SJSA1 (cell line): ENCODE measurements at places on chromosomes 5 and 9. TPM values are rescaled to one million over a fixed set of nuclear protein-coding genes. Genes with fewer than 3 reads are reported as not detected.

- no peaks in the 10 kb centered on the region for H3K4me1 ChIP-seq
- H3K27me3 ChIP-seq = no peaks in the 10 kb centered on the region
- DNase-seq = no peak
- no peaks in the 10 kb centered on the region for H3K36me3 ChIP-seq
- no peak overlapping the region for H3K27ac ChIP-seq
- H3K4me3 ChIP-seq = no peak overlapping the region
These were observed 29.7 kb downstream of the CNTFR start for GRCh38 chr9:34559624-34560455.

DNA sequence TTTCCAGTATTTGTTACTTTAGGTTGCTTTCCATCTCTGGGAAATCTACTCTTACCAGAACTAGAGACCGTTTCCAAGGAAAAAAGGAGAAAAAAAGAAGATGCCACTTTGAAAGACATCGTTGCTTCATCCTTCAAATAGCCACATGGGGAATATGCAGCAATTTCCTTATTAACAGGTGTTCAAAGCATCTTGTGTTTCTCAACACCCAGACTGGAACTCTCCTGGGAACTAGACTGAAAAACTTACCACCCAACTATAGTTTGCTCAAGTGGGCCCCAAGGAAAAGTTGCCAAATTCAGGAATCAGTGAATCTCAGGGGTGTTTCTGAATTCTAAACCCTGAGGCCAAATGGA, 80.0 kb upstream of the JAK2 start:
- H3K27ac ChIP-seq = no peak overlapping the region
- no peaks in the 10 kb centered on the region for H3K36me3 ChIP-seq
- no peak overlapping the region for H3K4me3 ChIP-seq
- DNase-seq = no peak
- peaks cover 11% of the 10 kb centered on the region for H3K4me1 ChIP-seq
- no peaks in the 10 kb centered on the region for H3K27me3 ChIP-seq

GRCh38 chr5:53730943-53731342, 170.5 kb downstream of the NDUFS4 start:
- H3K27ac ChIP-seq = no peak overlapping the region
- H3K27me3 ChIP-seq = no peaks in the 10 kb centered on the region
- H3K4me3 ChIP-seq = no peak overlapping the region
- H3K4me1 ChIP-seq = no peaks in the 10 kb centered on the region

- H3K36me3 ChIP-seq = no peaks in the 10 kb centered on the region
- no peak overlapping the region for H3K4me3 ChIP-seq
- no peak overlapping the region for H3K27ac ChIP-seq
- no peak for DNase-seq
- H3K27me3 ChIP-seq = no peaks in the 10 kb centered on the region
These were observed 127.8 kb upstream of the GPR151 start for GRCh38 chr5:146643776-146644175.

- no peaks in the 10 kb centered on the region for H3K27me3 ChIP-seq
These were observed 6.6 kb upstream of the TMEFF1 start for GRCh38 chr9:100466171-100466828.

DNA sequence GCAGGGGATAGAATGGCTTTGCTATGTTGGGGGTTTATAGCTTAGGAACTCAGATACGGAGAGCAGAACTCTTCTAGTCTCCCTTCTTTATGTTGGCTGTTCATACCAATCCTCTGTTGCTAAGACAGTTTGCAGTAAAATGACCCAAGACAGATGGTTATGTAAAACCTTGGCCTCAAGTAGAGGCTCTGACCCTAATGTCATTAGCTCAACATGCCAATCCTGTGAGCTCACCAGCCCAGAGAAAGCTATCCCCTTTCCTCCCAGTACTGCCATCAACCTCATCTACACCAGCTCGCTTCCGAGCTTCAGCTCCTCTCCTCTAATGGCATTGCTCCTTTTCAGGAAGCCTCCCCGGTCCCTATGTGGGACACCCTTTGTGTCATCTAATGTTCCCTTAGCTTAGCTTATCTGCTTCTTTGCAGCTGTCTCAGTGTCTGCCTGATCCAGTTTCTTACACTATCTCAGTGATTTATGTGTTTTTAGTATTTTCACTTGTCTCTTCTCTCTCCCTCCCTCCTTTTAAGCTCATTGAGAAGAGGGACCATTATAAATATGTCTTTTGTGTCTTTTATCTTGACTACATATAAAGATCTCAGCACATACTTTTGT, 281.3 kb upstream of the CLINT1 start:
- no peak for DNase-seq
- H3K4me3 ChIP-seq = no peak overlapping the region
- no peak overlapping the region for H3K27ac ChIP-seq
- H3K36me3 ChIP-seq = no peaks in the 10 kb centered on the region

DNA sequence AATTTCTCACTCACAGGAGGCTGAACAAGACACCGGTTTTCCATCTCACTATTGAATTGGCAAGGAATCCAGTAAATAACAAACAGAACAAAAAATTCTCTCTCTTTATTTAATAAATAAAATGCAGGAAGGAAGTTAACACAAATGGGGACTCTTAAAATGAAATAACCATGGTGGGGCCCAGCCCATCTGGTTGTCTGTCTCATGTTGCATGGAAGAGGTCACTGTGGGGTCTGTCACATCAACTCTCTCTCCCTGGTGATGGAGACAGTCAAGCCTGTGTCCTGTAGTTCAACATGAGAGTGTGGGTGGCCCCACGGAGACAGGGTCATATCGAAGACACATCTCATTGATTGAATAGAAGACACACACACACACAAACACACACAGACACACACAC, 297.7 kb downstream of the IRX2 start:
- no peaks in the 10 kb centered on the region for H3K4me1 ChIP-seq
- no peaks in the 10 kb centered on the region for H3K27me3 ChIP-seq
- H3K36me3 ChIP-seq = no peaks in the 10 kb centered on the region
- H3K4me3 ChIP-seq = no peak overlapping the region

- H3K4me3 ChIP-seq = no peak overlapping the region
- H3K4me1 ChIP-seq = peaks cover 31% of the 10 kb centered on the region
- no peak for DNase-seq
- no peak overlapping the region for H3K27ac ChIP-seq
These were observed 83.0 kb upstream of the TNC start for GRCh38 chr9:115200711-115201505.

DNA sequence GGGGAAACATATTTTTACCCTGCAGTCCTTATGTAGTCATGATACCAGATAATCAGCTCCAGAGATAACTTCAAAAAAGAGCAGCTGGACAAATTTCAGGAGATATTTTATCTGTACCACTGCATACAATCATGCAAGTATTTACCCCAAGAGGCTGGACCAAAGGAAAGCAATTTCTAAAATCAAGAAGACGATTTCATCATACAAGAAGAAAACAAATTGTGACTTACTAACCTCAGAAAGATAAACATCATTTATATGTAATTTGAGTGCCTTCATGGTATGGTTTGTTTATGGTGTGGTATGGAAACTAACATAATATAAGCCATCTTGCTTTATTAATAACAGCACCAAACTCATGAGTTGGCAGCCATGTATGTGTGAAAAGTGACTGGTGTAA, 603.6 kb downstream of the PSAT1 start:
- no peak overlapping the region for H3K4me3 ChIP-seq
- no peaks in the 10 kb centered on the region for H3K27me3 ChIP-seq
- H3K27ac ChIP-seq = no peak overlapping the region
- H3K4me1 ChIP-seq = no peaks in the 10 kb centered on the region; the same call in 1 of the 2 replicates

DNA sequence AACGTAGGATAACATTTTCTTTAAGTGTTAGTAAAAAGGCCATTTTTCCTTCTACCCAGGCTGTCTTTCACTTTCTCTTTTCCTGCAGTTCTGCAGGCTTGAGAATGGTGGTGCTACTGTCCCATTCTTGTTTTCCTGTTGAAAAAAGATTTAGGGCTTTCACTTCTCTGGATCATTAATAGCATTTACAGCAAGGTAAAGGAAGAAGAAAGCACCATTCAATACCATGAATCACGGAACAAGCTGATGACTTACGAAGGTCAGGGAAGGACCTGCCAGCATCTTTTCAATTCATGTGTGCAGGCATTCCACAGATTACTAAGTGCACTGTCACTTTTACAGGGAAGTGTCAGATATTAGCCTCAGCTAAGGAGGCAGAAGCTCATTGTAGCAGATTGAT, 292.8 kb downstream of the YTHDC2 start:
- no peaks in the 10 kb centered on the region for H3K4me1 ChIP-seq
- no peaks in the 10 kb centered on the region for H3K36me3 ChIP-seq
- H3K27ac ChIP-seq = no peak overlapping the region
- H3K4me3 ChIP-seq = no peak overlapping the region
- no peak for DNase-seq
- no peaks in the 10 kb centered on the region; the same call in 1 of the 2 replicates for H3K27me3 ChIP-seq

GRCh38 chr5:145989428-145989827, 53.0 kb downstream of the SH3RF2 start:
- H3K27ac ChIP-seq = no peak overlapping the region
- no peaks in the 10 kb centered on the region for H3K27me3 ChIP-seq
- H3K36me3 ChIP-seq = peaks cover 52% of the 10 kb centered on the region
- peaks cover 19% of the 10 kb centered on the region for H3K4me1 ChIP-seq
- no peak overlapping the region for H3K4me3 ChIP-seq
- no peak for DNase-seq

GRCh38 chr9:93645149-93645889, 68.9 kb downstream of the PHF2 start:
- H3K36me3 ChIP-seq = peaks cover 28% of the 10 kb centered on the region
- no peak for DNase-seq
- no peaks in the 10 kb centered on the region for H3K27me3 ChIP-seq
- H3K4me3 ChIP-seq = no peak overlapping the region
- peaks cover 10% of the 10 kb centered on the region for H3K4me1 ChIP-seq

DNA sequence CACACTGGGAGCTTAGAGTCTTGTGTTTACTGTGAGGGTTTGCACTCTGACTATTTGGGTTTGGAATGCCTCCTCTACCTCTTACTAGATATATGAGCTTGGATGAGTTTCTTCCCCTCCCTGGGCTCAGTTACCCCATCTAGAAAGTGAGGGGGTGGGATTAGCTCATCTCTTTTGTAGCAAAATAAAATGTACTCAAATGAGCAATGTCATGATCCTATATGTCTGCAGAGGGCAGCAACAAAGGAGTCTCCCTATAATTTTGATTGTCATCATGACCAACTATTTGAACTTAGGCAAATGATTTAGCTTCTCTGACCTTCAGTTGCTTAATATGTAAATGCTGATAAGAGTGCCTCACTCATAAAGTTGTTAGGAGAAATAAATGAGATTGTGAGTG, 109.0 kb downstream of the DPYSL3 start:
- H3K27me3 ChIP-seq = no peaks in the 10 kb centered on the region
- peaks cover 33% of the 10 kb centered on the region for H3K4me1 ChIP-seq
- no peak for DNase-seq
- H3K27ac ChIP-seq = no peak overlapping the region
- H3K36me3 ChIP-seq = peaks cover 75% of the 10 kb centered on the region
- no peak overlapping the region for H3K4me3 ChIP-seq

- no peaks in the 10 kb centered on the region for H3K27me3 ChIP-seq
- H3K4me3 ChIP-seq = no peak overlapping the region
- H3K4me1 ChIP-seq = no peaks in the 10 kb centered on the region
- H3K36me3 ChIP-seq = no peaks in the 10 kb centered on the region
- DNase-seq = no peak
These were observed 26.5 kb upstream of the NEK6 start for GRCh38 chr9:124231095-124231737.

DNA sequence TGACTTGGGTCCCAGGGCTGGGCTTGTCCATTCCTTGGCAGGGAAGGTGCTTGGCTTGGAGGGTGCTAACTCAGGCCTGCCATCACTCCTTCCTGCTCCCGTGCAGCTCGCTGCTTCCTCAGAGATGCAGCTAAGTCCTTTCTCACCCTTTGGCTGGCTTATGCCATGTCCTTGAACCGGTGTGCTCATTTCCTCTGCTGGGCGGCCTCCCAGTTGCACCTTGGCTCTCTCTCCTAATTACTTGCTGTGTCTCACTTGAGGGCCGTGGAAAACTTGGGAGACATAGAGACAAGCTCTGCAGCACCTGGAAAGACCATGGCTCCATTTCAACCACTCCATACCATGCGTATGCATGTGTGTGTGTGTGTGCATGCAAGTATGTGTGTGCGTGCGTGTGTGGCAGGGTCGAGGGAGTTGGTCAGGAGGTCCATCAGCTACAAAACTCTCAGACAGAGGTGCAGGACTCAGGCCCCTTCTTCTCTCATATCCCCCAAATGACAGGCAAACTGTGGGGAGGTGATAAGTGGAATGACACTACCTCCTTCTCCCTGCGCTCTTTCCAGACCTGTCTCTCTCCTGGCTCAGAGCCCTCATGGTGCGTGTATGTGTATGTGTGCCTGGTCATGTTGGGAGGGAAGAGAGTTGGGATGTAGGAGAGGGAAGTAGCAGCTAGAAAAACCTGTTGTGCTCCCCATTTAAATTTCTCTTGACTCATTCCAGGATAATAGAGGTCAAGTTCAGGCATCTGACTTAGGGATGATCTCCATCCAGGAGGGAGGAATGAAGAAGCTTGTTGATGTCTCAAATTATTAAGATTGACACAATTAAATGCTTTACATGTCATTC, 17.6 kb upstream of the MTMR12 start:
- no peak for DNase-seq
- no peaks in the 10 kb centered on the region for H3K4me1 ChIP-seq
- no peaks in the 10 kb centered on the region for H3K27me3 ChIP-seq
- no peaks in the 10 kb centered on the region for H3K36me3 ChIP-seq

DNA sequence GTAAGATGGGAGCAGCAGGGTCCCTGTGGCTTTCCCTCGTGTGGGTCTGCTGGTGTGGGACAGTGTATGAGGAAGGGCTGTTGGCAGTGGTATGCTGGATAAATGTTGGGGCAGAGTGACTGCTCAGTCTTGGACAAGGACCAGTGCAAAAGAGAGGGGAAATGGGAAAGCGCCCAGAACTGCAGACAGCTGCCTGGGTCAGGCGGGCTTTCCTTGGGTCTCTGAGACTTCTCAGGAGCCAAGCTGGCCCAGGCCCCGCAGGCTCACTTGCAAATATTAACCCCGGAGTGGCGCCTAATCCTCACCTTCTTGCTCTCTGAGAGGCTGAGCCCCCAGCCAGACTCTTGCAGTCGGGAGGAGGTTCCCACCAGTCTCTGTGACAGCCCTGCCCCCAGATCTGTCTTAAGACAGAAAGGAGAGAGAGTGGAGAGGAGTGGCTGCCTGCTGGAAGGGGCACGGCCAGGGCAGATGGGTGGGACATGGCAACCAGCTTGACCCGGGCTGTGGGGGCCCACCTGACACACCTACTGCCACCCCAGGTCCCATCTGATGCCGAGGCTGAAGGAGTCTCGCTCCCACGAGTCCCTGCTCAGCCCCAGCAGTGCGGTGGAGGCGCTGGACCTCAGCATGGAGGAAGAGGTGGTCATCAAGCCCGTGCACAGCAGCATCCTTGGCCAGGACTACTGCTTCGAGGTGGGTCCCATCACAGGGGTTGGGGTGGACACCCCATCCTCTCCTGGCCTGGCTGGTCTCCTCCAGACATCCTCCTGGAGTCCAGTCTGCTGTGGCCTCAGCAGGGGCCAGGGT, 105.2 kb downstream of the DAB2IP start:
- no peak overlapping the region for H3K4me3 ChIP-seq
- H3K36me3 ChIP-seq = no peaks in the 10 kb centered on the region; the same call in 1 of the 2 replicates
- no peaks in the 10 kb centered on the region for H3K27me3 ChIP-seq

CDKN2B gene
- 22.3 and 29.6 TPM in 2 replicates for total RNA-seq

GRM6 gene
- total RNA-seq = not detected in 2 replicates

PCDHB14 gene
- 18.6 and 28.4 TPM in 2 replicates for total RNA-seq

CCL27 gene
- total RNA-seq = not detected in 2 replicates

DCP2 gene
- total RNA-seq = 40.2 and 56.8 TPM in 2 replicates

FOXD4 gene
- total RNA-seq = 0.24 TPM in 1 of 2 replicates, not detected in the other

RPP25L gene
- 12.3 and 15.6 TPM in 2 replicates for total RNA-seq

CDH6 gene
- total RNA-seq = 0.13 TPM in 1 of 2 replicates, not detected in the other
